ENCODE measurements at places on chromosomes 2 and 18.

DNA sequence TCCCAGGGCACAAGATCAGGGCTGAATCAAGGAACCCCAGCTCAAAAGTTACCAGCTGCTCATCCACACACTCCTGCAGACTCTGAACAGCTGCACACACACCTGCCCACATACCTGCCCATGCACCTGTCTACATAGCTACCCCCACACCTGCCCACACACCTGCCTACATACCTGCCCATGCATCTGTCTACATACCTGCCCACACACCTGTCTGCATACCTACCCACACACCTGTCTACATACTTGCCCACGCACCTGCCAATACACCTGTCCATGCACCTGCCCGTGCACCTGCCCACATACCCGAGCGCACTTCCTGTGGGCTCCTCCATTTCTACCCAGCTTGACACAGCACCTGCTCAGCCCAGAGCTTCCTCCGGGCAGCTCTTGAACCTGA, 122.8 kb upstream of the AGAP1 start:
- no peak for DNase-seq

DNA sequence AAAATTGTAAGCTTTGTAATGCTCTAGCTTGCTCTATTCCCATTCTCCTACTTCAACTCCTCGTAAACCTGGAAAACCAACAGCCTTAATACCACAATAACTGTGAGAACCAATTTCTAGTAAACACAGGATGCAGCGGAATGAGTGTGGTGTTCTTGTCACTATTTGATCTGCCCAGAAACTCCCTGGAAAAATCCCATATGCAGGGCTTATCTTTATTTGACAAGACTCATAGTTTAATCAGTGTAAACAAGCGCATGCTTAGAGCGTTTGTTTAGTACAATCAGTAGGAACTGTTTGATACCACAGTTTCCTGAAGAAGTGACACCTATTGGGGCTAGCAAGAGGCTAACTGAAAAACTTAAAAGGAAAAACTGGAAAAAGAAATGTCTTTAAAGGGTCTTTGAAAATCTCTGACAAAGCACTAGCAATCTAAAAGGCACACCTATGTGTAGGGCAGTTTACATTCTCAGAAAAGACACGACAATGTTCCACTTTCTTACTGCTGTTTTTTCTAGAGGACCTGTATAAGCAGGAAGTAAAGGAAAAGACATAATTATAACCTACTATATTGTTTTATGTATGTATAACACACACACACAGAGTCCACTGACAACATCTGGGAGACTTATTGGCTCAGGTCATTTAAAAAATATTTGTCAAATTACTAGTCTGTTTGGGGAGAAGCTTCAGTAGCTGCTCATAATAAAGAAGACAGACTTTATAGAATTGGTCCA, 241.4 kb upstream of the KLHL14 start:
- no peak for DNase-seq

GRCh38 chr2:54366487-54367280, 89.4 kb upstream of the SPTBN1 start:
- DNase-seq, result no peak

DNA sequence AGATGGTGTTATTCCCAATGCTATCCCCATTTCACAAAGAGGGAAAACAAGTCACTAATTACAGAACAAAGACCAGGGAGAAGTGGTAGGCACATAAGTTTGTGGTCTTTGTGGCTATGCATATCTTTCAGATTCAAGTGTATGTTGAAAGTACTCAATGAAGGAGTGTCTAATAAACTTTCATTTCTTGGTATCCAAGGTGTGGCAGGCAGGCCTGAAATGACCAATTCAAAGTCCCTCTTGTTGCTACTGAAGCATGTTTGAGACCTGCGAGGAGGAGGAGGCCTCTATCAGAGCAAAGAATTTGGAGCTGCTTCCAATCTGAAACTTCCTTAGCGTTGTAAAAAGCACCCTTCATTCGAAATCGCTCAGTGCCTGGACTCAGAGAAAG, 60.9 kb upstream of the KLF7 start:
- no peak for DNase-seq

GRCh38 chr2:224210286-224211180, 171.4 kb upstream of the SERPINE2 start:
- DNase-seq, result no peak

GRCh38 chr18:43271593-43272432, 5.5 kb downstream of the SYT4 start:
- DNase-seq, result no peak

DNA sequence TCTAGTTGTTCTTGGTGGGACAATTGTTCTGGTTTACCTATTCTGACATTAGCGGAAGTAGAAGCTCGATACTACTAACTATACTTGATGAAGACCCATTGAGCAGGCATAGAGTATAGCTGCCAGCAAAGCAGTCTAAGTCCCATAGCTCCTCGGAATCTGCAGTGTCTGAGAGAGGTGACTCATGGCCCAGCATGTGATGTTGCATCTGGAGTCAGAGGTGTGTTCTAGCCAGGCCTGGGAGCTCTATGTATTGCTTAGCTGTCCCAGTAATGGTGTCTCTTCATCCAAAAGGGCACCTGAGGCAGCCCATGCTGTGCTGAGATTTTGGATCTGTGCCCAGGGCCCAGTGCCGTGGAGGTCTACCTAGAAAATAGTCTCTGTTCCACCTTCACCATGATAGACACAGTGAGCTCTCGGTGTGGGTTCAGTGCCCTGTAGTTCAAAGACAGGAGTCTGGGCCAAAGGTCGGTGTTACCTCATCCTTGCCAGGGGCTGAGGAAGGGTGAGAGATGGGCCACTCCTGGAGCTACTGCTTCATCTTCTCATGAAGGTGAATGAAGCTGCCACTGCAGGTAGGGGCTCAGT, 47.3 kb downstream of the MEX3C start:
- DNase-seq, result no peak

GRCh38 chr2:218033590-218034496, 31.0 kb upstream of the TNS1 start:
- DNase-seq, result no peak

DNA sequence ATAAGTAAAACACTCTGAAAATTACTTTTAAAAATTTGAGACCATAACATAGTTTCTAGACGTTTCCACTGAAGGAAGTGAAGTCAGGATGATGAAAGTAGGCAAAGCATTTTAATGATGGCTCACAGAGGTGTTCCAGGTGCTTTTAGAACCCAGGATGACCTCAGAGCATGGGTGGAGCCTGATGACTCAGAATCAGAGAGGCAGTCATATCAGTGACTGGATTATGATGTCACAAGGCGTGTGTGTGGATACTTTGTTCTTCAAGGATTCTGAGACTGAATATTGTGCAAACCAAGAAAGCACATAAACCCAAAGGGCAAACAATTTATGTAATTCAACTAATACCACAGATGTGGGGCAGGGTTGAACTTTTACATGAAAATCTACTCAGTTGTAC, 208.0 kb upstream of the FBXO11 start:
- no peak for DNase-seq

DNA sequence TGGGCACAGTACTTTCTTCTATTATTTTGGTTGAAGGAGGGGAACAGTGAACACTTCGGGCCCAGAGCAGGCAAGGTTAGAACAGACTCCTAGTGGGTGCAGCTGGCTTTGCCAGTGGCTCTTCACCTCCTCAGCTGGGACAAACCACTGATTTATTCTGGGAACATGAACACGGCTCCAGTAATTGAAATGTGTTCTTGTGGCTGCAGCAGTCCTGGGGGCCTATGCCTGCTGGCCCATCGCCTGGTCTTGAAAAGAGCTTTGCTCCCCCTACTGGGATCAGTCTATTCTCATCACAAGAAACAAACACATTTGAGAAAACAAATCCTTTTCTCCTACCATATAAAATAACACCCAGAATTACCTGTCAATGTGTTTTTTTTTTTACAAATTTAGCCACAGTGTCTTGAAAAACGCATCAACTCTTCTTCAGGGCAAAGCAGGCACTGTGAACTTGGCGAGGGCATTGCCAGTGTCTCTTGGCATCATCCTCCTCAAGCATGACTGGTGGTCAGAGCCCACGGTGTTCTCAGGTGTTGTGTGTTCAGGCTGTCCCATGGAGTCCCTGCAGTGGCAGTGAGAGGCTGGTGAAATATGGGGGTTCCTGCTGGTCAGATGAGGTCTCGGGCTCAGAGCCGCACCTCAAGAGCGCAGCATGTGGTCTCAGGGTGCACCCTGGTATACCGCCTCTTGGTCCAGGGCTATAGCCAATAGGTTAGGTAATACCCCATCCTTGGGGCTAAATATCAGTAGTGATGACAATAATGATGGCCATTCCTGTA, 51.3 kb downstream of the RNF144A start:
- peak; percentile 37 for DNase-seq

- DNase-seq, result no peak
Observed at GRCh38 chr2:38122344-38122743, 46.4 kb upstream of the CYP1B1 start.

DNA sequence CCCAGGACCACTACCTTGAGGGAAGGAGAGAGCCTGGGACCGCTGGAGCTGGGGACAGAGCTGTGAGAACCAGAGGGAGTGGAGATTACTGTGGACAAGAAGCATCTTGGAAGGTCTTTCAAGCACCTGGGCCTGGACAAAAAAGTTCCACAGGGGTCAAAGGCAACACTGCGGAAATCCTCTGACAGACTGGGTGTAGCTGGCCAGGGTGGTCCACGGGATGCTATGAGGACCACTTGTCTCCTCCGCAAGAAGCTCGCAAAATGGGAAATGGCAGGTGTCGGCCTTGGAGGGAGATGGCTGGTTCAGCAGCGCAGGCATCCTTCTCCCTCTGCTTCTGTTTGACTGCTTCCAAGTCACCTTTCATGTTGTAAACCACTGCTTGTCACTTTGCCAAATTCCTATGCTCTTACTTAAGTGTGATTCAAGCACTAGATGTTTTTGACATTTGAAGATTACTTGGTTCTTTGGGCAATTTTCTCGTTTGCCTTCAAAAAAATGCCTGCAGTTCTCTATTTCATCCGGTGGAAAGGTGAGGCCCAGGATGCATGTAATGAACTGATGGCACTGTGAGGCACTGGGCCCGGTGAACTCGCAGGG, 27.7 kb downstream of the KLHL29 start:
- no peak for DNase-seq

GRCh38 chr2:85796341-85797262, 42.8 kb downstream of the ATOH8 start:
- DNase-seq, result peak; percentile 77

DNA sequence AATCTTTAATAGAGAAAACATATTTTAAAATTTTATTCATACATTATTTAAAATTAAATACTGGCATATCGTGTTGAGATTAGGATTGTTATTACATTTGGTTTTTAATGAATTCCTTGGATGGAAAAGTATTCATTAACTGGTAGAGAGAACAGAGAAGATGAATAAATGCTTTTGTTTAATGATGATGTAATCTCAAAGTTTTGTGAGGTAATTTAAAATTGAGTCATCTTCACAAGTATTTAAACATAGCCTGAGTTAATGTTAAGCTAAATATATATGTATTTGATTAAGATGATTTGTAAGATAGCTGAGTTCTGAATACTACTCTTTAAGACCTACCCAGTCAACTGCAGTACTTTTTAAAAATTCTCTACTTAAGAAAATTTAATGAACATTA, 713.4 kb upstream of the VRK2 start:
- DNase-seq, result no peak

DNA sequence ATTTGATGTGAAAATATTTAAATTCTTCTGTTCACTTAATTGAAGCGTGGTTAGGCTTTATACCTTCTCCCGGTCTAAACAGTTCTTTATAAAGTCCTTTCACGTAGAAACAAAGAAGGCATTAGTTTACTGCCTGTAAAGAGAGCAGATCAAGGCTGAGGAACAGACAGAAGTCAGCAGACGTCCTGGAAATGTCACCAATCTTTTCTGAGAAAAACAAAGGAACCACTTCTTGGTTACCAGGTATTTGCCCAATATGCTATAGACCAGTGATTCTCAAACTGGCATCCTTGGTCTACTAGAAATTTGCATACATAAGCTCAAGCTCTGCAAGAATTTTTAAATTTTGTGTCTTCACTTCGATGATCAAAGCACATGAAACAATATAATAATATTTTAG, 89.2 kb upstream of the STK17B start:
- DNase-seq, result no peak

- DNase-seq, result no peak
Observed at GRCh38 chr2:114128725-114129124, 238.8 kb downstream of the ACTR3 start.

GRCh38 chr18:78165525-78165924, 814.1 kb upstream of the SALL3 start:
- DNase-seq, result no peak

- no peak for DNase-seq
Observed at GRCh38 chr18:44732599-44732998, 51.9 kb downstream of the SETBP1 start.

- DNase-seq, result no peak
Observed at GRCh38 chr2:33116799-33117198, 170.0 kb downstream of the LTBP1 start.

- no peak for DNase-seq
Observed at GRCh38 chr2:5464657-5465056, 227.5 kb upstream of the SOX11 start.
